ENCODE measurements at places on chromosomes 2 and 18. TPM values are rescaled to one million over a fixed set of nuclear protein-coding genes. Genes with fewer than 3 reads are reported as not detected.

DNA sequence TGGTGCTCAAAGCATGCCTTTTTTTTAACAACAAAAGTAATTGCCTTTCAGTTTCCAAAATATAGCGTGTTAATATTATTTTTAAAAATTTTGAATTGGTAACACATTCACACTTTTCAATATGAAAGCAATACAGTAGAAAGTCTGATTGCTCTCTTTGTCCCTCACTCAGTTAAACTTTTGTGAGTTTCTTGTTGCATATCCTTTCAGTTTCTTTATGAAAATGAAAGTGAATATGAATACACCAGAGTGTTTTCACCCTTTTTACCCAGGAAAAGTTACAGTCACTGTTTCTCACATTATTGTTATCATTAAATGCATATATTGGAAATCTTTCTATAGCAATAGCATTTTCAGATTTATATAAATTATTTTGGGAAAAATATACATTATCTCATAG, 377.4 kb upstream of the CRIM1 start:
- no peak for DNase-seq

The FIGN gene
- total RNA-seq: not detected

GRCh38 chr18:68991286-68991685, 193.4 kb downstream of the CCDC102B start:
- DNase-seq: no peak

The FHL2 gene
- total RNA-seq: not detected

DNA sequence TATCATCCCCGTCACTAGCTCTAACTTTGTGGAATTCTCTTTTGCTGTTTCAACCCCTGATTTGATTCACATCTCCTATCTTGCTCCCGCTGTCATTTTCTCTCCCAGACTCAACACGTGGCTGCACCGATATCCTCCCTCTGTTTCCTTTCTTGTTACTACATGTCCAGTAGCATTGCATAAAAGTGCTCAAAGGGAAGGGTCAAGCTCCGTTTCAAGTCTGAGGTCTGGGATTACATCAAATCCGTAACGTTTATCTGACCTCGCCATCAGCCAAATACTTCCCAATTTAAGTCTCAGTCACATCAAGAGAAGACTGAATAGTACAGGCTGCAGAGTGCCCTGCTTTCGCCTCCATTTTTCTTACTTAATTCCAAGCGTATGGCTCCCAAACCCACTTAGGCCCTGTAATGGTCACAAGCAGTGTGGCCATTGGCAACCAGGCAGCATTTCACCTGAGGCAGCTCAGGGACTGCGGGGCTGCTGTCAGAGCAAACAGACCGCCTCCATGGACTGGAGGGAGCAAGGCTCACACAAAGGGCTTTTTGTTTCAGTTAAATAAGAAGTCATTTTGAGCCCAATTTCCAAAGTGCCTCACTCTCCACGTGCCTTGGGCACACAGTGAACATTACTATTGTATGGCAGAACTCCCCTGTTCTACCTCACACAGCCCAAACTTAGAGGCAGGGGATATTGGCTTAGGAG, 217.8 kb downstream of the BCL11A start:
- DNase-seq: no peak

- no peak for DNase-seq
Observed at GRCh38 chr2:173999272-173999671, 34.1 kb upstream of the SP3 start.

DNA sequence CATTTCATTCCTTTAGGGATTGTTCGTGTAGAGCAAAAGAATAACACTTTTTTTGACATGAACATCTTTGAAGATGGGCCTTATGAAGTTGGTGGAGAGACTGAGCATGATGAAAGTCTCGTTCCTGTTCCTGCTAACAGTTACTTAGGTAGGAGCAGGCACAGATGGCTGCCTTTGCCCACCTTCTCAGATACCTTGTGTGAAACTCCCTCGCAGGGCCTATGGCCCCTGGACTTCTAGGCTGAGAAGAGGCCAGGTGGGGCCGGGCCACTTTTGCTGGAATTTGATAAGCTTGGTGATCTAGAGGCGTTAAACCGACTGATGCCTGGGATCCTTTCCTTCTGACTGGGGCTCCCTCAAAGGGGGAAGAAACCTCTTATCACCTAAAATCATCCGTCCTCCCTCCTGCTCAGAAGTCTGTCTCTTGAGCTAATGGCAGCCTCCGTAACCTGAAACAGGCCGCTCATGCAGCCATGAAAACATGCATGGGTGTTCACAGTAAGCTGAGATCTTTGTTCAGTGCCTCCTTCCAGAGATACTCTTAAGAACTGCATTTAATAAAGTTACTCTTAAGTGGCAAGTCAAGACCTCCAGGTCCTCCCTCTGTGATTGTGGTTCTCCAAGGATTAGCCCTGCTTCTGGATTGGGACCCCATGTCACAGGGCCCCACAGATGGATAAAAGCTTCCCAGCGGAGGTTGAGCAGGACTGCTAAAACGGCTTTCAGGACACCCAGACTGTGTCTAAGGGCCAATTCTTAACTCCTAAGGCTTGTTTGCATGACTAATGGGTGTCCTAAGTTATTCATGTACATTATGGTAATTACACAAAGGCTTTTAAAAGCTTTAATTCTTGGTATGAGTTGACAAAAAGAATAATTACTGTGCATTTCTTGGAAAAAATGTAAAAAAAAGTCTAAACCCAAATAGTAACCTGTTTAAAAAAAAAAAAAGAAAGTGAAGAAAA, 43.9 kb downstream of the ITGA6 start:
- no peak for DNase-seq

GRCh38 chr2:49770919-49771318, 616.6 kb upstream of the FSHR start:
- no peak for DNase-seq
